GM13977 (cell line): ENCODE measurements at places on chromosomes 1 and 21.

DNA sequence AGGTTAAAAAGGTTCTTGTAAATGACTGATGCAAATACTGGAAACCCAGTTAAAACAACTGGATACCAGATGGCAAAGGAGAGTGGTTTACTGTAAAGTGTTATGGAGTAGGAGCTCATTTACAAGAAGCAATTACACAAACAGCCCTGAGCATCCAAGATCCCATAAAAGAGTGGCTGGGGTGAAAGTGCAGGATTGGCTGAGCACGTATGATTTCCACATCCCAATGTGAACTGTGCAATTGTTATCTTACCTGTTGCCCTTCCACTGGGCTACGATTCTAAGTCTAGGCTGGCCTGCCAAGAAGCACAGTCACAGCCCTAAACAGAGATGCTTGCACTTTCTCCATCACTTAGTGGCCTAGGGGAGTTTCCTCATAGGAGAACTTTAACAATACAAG is 277.6 kb upstream of the RUNX1 start:
- DNase-seq: no peak

DNA sequence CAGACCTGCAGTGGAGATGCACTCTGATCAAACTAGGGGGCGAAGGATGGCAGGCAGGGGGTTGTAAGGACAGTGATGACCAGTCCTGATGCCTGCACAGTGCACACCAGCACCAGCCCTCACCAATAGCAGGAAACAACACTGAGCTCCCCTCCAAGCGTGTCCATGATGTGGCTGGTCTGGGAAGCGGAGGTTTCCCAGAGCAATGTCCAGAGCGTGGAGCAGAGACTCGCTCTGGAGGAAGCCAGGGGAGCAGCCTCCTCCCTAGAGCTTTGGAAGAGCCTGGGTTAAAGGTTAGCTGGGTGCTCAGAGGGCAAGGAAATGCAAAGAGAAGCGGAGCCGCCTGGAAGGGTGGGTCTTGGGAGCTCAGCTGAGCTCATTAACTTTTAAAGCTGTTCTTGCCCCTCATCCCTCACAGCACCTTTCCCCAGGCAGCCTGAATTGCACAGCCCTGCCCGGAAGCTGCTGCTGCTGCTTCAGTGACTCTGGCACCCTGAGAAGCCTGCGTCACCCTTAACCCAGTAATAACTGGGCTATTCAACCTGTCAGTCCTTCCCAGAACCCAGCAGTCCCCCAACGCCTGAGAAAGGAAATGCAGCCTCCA is 162.2 kb upstream of the RAB4A start:
- no peak for DNase-seq

GRCh38 chr1:67608661-67609576 is 76.1 kb upstream of the GADD45A start:
- no peak for DNase-seq

DNA sequence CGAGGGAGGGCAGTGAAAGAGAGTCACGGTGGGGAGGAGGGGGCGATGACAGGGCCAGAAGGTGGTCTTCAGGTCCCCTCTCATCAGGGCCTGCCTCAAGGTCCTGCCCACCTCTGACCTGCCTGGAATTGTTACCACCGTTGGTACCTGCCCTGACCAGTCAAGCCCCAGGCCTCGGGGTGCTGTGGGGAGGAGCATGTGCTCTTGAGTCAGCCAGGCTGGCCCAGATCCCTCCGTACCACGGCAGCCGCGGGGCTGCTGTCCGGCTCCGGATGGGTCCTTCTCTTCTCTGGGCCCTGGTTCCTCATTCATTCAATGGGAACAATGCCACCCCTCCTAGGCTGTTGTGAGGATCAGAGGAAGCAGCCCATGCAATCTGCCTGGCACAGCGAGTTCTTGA is 22.0 kb downstream of the SERINC2 start:
- DNase-seq: no peak

DNA sequence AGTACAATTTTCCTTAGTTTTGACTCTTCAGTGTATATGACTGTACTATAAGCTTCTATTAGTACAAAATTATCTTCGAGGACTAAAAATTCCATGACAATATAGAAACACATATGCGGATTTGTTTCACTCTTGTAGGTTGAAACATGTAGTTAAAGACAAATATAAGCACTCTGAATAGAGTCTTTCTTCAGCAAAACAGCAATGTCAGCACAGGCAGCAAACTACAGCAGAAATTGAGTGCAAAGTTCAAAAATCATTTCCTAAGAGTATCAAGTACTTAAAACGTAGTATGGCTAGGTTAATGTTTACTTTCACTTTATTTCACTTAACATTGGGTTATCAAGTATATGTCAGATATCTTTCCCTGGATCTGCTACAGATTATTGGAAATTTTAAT is 106.7 kb downstream of the FAF1 start:
- DNase-seq: no peak

DNA sequence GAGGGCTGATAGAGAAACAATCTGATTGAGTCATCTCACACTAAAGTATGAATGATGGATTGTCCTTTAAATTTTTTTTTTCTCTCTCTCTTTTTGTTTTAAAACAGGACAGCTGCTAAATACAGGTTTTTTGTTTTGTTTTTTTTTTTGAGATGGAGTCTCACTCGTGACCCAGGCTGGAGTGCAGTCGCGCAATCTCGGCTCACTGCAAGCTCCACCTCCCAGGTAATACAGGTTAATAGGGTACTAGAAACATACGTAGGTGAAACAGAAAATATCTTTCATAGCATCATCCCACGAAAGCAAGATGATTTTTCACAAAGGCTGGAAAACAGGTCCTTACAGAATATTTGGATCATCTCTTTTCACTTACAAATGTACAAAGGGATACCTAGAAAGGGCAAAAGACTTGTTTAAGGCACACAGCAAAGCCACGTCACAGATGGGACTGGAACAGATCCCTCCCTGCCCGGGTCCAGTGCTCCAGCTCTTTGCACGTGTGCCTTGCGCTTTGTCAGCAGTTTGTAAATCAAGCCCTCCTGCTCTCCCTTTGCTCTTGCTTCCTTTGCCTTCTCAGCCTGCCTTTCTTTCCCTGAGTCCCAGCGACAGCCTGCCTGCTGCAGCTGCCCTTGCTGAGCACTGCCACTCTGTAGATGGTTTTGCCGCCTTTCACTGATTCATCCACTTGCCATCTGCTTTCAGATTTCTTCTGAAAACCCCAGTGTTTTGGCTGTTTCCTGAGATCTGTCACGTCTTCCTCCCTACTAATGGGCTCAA is 171.3 kb upstream of the BEND5 start:
- no peak for DNase-seq
